ENCODE measurements at places on chromosomes 2 and 18.

DNA sequence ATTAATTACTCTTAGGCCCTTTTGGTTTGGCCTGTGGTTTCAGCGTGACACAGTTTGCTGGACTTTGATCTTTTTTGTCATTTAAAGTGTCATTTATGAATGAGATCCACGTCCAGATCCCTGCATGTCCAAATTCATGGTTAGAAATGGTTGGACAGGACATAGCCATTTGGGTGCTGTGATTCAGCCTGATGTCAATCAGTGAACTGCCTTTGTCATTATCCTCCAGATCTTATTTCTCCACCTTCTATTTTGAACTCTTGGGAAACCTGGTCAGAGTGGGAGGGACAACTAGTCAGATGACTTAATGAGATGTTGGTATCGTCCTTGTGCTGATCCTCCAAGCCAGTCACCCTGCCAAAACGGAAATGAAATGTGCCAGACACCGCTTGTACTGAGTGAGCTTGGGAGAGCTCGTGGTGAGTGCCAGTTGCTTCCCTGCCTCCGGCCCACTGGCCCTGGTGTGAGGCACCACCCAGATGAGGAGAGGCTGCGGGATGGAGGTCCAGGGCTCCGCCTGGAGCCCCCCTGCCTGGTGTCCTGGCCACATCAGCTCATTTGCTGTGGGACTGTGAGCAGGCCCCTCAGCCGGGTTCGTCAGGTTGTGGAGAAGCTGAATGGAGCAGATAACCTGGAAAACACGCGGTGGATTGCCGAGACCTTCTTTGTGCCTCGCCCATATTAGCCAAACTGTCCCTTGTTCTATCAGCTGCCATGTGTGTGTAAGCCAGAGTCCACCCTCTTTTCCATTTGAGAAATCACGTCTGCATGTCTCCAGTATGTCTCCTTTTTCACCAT lies 70.1 kb downstream of the DGKD start:
- no peak for DNase-seq

GRCh38 chr2:96538487-96539214 lies 2.1 kb downstream of the ARID5A start:
- no peak for DNase-seq

GRCh38 chr2:119680457-119681202 lies 1.6 kb downstream of the TMEM177 start:
- no peak for DNase-seq

DNA sequence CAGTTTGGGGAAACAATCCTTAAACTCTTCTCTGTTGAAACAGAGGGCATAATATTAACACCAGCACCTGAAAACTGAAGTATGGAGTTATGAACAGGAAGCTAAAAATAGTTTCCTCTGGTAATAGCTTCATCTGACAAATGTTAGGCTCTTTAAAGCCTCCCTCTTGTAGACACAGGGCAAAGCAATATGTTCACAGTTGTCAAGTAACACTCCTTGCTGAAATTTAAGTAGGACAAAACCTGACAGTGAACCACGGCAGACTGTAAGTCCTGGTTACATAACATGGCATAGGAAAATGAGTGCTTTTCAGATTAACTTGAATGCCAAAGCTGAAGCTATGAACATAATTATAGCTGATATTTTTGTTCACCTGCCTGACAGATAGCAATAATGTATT lies 172.9 kb downstream of the CMPK2 start:
- no peak for DNase-seq

GRCh38 chr18:36737316-36737715 lies 91.5 kb downstream of the TPGS2 start:
- DNase-seq, result no peak

- DNase-seq, result no peak
Measured at GRCh38 chr2:71713581-71714580, 260.5 kb downstream of the DYSF start.

- DNase-seq, result no peak
Measured at GRCh38 chr18:449374-449773, 51.1 kb downstream of the COLEC12 start.

DNA sequence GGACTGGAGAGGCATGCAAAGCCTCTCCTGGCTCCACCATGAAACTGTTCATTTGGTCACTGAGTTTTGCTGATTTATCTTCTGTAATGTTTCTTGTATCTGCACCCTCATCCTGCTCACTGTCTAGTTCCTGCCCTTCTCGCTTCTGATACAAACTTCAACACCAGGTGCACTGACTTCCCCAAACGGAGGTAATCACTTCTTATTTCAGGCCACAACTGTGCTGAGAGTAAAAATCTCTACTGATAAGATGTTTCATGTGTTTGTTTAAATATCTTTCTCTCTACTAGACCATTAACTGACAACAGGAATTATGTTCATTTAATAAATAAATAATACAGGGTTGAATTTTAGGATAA lies 10.9 kb upstream of the NT5C1B start:
- DNase-seq, result no peak

DNA sequence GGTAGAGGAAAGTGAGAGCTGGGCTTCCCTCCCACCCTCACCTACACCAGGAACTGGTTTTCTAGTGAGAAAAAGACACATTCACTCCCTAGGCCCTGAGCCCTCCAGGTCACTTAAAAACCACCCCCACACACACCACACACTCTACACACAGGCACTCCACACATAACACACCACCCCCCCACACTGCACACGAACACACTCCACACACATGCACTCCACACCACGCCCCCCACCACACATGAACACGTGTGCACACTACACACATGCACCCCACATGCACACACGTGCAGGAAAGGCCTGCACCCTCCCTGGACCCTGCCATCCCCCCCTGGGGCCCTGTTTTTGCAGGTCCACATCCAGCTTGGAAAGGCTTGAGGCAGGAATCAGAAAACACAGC lies 67.6 kb downstream of the RALBP1 start:
- no peak for DNase-seq

GRCh38 chr2:78780256-78780655 lies 245.2 kb upstream of the REG3G start:
- no peak for DNase-seq

- no peak for DNase-seq
Measured at GRCh38 chr2:26633351-26633945, 7.7 kb downstream of the CIB4 start.

- DNase-seq, result no peak
Measured at GRCh38 chr2:143284087-143284675, 155.0 kb downstream of the ARHGAP15 start.

DNA sequence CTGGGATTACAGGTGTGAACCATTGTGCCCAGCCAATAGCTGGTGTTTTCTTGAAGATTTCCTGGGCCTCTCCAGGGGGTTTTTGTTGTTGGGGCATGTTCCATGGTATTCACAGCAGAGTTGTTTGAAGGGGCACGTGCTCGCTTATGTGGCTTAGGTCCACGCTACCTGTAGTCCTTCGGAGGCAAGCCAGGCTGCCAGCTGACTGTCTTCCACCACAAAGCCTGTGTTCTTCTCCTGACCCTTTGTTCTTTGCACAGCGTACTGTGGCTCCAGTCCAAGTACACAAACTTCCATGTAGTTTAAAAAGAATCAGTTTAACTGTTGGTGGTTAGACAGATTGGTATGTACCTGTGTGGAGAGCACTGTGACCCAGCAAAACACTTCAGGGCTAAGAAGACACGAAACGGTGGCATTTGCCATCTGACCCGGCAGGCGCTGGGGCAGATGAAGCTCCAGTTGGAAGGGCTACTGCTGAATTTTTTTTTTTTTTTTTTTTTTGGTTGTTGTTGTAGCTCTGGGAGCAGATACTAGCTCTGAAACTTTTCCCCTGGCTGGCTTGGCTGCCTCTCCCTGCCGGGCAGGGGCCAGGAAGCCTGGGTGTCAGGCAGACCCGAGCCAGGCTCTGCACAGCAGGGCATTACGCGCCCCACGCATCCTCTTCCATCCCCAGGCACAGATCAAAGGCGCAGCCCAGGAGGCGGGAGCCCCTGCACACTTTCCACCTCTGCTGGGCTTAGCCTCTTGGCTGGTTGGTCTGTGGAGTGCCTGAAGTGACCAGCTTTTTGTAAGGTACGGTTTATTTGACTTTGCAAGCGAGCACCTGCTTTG lies 5.7 kb downstream of the GREB1 start:
- no peak for DNase-seq

DNA sequence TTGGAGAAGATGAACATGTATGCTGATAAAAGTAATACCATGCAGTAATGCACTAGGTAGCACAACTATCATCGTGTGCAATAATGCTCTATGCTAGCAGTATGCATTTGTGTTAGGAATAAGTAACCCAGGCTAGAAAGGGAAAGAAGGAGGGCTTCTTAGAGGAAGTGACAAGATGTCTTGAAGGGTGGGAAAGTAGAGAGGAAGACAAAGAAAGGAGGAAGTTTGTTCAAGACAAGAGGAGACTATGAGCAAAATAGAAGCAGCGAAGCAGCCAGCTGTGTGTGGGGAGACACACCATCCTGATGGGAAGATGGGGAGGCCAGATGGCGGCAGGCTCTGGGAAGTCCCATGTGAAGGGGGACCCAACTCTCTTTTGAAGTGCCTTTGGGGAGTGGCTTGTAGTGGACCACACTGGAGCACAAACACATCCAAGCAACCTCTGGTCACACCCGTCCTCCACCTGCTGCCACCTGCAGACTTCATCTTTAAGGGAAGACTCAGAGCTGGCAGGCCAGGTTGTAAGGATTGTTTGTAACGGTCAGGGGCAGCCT lies 39.9 kb upstream of the INHBB start:
- no peak for DNase-seq

DNA sequence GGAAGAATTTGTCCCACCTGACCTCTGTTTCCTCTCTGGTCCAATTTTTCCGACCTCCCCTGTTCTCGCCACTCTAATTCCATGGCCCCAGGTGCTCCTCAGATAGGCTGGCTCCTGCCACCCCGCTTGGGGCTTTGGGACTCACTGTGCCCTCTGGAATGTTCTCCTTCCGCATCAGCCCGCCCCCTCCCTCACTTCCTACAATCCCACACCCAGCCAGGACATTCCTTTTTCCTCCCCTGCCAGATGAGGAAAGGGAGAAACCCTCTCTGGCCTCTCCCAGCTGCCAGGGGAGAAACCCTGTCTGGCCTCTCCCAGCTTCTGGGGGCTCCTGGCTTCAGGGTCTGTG lies 3.1 kb upstream of the OR6B2 start:
- DNase-seq, result no peak

DNA sequence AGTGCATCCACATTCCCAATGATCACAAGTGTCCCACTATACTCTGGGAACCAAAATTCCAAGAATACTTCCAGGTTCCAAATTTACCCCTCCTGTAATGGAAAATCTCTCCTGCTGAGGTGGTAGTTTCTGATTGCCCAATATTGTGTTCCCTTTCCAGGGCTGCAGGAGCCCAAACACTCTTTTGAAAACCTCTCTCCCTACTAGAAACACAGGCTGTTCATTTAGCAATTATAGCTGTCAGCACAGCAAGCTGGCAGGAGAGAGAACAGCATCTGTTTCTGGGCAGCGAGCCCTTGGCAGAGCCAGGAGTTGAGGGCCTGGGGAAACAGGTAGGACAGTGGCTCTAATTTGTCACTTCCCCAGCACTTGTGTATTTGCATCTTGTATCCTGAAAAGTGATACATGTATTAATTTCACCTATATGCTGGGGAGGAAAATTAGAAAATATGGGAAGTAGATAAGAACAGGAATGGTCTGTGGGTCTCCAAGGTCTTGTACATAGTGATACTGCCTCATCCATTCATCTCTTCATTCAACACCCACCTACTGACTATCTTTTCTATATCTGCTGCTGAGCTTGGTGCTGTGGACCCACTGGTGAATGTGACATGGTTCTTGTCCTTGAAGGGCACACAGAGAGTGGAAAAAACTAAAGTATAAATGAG lies 16.9 kb upstream of the PAIP2B start:
- DNase-seq, result no peak

DNA sequence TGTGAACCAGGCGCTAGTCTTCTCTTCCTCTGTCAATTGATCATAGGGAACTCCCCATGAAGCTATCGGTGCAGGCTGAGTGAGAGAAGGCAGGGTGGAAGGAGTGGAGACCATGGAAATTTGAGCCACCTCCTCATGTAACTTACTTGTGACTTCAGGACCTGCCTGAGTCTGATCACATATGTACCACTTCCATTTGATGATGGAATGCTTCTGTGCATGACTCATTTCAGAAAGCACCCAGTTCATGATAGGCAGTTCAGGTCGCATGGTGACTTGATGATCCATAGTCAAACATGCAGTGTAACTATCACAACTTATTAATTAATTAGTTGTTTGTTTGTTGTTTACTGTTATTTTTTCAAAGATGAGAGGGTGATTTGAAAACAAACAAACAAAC lies 1296.7 kb downstream of the SUCLG1 start:
- no peak for DNase-seq

- no peak for DNase-seq
Measured at GRCh38 chr2:202186641-202187202, 51.7 kb downstream of the SUMO1 start.

- no peak for DNase-seq
Measured at GRCh38 chr2:141741652-141742051, 389.2 kb downstream of the LRP1B start.

DNA sequence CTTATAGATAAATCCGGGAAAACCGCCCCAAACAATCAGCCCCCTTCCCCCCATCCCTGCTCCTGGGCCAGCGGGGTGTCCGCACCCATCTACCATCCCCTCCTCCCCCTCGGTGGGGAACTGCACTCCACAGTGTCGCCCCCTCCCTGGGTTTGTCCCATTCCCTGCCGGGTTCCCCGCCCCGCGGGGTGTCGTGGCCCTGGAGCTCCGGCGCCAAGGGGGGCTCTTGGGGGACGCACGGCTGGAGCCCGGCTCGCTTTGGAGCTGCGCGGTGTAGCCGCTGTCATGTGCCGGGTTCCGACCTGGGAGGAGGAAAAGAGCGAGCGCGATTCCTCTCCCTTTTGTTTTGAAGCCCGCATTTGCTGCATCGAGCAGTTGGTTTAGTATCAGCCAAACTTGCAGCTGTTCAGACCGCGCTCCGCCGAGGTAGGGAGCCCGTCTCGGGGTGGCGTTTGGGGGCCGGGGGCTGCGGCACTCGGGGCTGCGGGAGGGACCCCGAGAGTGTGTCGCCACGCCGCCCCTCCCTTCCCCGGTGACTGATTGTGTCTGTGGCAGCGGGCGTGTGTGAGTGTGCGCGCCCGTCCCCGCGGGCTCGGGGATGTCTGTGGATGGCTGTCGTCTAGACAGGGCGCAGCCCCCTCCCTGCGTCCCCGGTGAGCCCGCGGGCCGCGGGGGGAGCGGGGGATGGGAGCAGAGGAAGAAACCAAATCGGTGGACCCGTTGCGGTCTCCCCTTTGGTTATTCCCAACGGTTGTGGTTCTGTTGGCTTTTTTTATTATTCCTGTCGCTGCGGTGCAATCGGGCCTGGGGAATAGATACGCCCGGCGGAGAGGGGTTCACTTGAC lies 797 bp downstream of the CTIF start:
- no peak for DNase-seq

DNA sequence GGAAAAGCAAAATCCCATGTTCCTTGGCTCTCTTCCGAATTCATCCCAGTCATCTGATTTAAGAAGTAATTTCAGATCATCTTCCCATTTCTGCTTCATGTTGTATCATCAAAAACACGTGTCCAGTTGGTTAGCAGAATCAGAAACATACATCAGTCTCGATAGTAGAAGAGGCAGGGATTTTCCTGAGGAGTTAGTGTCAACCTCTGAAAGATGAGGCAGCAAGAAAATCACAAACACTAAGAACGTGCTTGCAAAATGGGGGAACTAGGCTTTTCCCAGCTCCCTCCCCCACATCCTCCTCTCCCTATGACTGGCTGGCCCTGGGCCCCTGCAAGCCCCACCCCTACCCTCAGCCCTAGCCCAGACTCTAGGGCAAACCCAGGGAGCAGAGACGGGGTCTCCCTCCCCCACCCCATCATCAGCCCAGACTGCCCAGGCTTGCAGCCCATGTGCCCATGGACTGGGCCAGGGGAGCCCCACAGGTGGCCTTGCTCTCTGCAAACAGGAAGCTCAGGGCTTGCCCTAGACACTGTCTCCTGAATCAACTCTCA lies 161.0 kb upstream of the ID2 start:
- DNase-seq, result no peak

GRCh38 chr2:88582030-88582429 lies 45.2 kb downstream of the EIF2AK3 start:
- no peak for DNase-seq

Data from SIG-M5 (cell line).